ENCODE measurements at places on chromosomes 11 and 22.

DNA sequence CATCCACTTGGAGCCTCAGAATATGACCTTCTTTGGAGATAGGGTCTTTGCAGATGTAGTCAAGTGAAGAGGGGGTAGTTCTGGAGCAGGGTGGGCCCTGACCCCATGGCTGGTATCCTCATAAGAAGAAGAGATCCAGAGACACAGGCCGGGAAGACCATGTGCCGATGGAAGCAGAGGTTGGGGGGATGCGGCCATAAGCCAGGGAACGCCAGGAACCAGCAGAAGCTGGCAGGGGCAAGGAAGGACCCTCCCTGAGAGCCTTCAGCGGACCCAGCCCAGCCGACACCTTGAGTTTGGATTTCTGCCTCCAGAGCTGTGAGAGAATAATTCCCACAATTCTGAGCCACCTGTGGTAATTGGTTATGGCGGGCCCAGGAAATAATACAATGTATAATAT, 26.1 kb upstream of the SMIM38 start:
- DNase-seq: no peak

GRCh38 chr11:11604370-11604990, 17.3 kb downstream of the GALNT18 start:
- DNase-seq: no peak

- DNase-seq: no peak
Measured at GRCh38 chr22:38531251-38531938, 25.3 kb upstream of the DDX17 start.

- DNase-seq: no peak
Measured at GRCh38 chr22:17601031-17601430, 27.5 kb downstream of the ATP6V1E1 start.

GRCh38 chr22:32994898-32995297, 63.3 kb downstream of the SYN3 start:
- DNase-seq: peak; percentile 27

GRCh38 chr11:126407101-126407521, 51.6 kb downstream of the ST3GAL4 start:
- DNase-seq: no peak

DNA sequence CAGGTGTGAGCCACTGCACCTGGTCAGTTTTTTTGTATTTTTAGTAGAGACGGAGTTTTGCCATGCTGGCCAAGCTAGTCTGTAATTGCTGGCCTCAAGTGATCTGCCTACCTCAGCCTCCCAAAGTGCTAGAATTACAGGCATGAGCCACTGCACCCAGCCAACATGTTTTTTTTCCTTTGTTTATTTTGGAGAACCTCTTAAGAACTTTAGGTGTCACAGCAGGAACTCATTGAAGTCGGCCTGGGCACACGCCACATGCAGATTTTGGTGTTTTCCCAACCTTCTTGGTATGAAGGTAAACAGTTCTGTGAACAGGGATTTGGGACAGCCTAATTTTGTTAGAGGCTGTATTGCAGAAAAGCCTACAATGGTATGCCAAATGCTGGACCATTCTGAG, 9.4 kb downstream of the DIXDC1 start:
- DNase-seq: no peak

- DNase-seq: no peak
Measured at GRCh38 chr11:30453705-30454104, 130.8 kb downstream of the ARL14EP start.

GRCh38 chr11:111814557-111815320, 48.5 kb upstream of the PPP2R1B start:
- no peak for DNase-seq

- no peak for DNase-seq
Measured at GRCh38 chr11:70654016-70654415, 255.7 kb downstream of the CTTN start.

- DNase-seq: no peak
Measured at GRCh38 chr11:105208019-105208418, 68.5 kb upstream of the CARD18 start.

GRCh38 chr11:116691771-116692177, 81.0 kb downstream of the BUD13 start:
- DNase-seq: no peak

GRCh38 chr22:29128891-29129807, 56.3 kb downstream of the KREMEN1 start:
- no peak for DNase-seq

DNA sequence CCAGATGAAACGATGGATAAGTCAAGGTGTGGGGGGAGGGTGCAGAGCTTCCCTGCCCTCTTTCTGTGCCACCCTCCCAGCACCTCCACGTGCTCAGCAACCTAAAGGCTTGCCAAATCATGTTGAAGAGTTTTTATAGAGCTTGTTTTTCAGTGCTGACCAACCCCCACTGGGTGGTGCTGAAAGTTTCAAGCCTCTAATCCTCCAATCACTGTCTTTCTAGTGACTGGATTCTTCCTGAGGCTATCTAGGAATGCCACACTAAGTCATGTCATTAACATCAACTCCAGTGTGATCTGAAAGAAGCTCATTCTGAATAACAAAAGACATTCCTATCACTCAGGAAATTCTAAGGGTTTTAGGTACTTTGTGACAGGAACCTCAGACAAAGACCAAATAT, 382.6 kb downstream of the DYNC2H1 start:
- no peak for DNase-seq

DNA sequence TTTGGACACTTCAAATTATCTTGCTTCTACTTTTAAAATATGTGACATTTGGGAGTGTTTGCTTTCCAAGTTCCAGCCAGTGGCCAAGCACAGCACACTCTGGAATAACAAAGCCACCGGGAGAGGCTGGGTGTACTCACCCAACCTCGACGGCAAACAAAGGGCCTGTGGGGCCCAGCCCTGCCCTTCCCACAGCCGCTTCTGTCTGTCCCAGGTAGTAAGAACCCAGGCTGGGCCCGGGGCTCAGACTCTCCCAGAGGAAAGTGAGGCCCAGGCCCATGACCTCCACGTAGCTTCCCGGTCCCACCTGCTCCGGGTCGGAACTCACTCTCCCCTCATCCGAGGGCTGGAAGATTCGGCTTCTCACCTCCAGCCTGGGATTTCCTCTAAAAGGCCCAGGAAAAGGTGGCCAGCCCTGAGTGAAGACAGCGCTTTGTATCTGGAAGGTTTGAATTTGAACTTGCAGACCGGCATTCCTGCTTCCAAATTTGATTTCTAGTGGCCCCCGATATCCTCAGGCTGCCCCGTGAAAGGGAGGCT, 93.5 kb downstream of the CELSR1 start:
- DNase-seq: no peak

- DNase-seq: no peak
Measured at GRCh38 chr11:70243912-70244652, 26.4 kb upstream of the PPFIA1 start.

- no peak for DNase-seq
Measured at GRCh38 chr11:65911682-65912568, 6.9 kb downstream of the C11orf68 start.

DNA sequence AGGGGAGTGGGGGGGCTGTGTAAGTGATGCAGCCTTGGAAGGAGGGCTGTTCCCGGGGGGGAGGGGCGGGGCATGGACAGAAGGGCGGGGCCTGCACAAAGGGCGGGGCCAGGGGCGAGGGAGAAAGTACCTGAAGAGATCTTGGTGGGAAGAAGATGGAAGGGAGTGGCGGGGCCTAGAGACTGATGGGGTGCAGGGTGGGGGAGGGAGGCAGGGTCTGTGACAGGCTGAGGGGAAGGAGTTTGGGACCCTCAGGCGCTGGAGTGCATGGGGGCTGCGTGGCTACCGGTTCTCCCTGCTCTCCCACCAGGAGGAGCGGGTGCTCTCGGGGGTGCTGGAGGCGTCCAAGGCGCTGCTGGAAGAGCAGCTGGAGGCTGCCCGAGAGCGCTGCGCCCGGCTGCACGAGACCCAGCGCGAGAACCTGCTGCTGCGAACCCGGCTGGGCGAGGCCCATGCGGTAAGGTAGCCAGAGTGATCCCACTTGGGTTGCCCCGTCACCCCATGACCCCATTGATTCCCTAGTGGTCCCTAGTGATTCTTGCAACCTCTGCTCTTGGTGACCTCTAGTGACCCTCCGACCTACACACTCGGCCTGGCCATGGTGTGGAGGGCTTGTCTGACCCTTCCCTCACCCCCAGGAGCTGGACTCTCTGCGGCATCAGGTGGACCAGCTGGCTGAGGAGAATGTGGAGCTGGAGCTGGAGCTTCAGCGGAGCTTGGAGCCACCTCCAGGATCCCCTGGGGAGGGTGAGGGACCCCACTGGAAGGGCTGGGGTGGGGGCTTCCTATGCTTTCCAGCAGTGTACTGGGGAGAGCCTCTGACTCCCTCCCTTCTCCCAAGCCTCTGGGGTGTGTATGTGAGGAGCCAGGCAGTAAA, 3.1 kb downstream of the CCDC88B start:
- no peak for DNase-seq

DNA sequence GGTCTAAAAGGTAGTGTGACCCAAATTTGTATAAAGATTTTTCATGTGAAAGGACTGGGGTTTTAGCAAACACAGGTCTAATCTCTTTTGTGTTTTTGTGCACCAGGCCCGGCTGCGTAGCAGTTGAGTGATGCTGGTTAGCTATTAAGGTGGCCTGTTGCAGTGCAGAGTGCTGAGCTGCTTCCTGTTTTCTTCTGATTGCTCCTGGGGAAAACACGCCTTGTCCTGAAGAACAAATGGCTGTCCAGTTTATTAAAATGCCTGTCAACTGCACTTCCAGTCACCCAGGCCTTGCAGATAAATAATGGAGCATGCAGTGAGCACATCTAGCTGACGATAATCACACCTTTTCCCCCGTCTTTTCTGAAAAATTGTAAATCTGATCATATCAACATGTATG, 1.8 kb downstream of the SRSF8 start:
- peak; percentile 59 for DNase-seq

- DNase-seq: peak; percentile 45
Measured at GRCh38 chr11:69539416-69540117, 58.1 kb downstream of the LINC01488 start.

GRCh38 chr11:8268530-8269400, 5.1 kb upstream of the LMO1 start:
- DNase-seq: no peak

GRCh38 chr11:129608711-129609110, 206.9 kb upstream of the TMEM45B start:
- DNase-seq: no peak

GRCh38 chr11:17351510-17352176, at the start of gene NCR3LG1:
NCR3LG1 (plus strand) TSS chr11:17351800; CDS start chr11:17351970, 170 bp downstream.
- DNase-seq: peak; percentile 48

DNA sequence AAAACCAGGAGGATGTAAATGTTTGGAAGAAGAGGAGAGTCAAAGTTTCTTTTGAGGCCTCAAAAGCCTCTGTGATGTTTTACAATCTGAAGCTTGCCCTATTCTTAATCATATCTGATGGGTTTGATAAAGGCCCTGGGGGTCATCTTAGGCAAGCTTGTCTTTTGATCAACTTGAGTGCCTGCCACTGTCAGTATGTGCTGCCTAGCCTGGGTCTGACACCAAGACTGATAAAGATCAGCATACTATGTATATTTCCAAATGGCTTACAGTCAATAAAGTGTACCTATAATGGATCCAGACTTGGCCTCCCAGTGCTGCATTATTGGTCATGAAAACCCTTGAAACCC, 12.7 kb downstream of the EHF start:
- DNase-seq: no peak

- DNase-seq: no peak
Measured at GRCh38 chr11:25587496-25587895, 744.4 kb upstream of the ANO3 start.

GRCh38 chr11:117914991-117915618, 14.1 kb downstream of the TMPRSS13 start:
- no peak for DNase-seq

DNA sequence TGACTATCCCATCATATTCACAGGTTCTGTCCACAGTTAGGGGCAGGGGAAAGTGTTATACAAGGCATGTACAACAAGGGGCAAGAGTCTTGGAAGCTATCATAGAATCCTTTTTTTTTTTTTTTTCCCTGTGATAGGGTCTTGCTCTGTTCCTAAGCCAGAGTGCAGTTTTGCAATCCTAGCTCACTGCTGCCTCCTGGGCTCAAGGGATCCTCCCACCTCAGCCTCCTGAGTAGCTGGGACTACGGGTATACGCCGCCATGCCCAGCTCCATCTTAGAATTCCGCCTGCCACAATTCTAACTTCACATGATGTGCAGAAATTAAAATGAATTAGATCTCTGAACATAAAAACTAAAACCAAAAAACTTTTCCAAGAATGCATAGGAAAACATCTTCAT, 31.7 kb downstream of the ZFTA start:
- DNase-seq: no peak

GRCh38 chr11:72358466-72359405, 75.6 kb downstream of the CLPB start:
- no peak for DNase-seq

DNA sequence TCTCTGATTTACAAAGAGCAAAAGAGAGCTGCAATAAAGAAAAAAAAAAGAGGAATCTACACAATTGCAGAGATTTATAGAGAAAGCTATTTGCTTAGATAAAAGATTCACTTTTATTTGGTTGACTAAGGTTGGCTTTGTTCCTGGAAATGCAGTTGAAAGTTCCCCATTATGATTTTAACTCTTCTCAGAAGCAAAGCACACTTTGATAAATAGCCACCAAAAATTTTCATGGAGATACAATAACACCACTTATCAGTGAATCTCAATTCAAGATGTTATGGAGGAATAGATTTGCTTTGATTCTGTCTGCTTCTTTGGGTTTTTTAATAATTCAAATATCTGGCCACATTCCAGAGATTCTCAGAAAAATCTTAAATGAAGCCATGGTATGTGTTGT, 88.5 kb upstream of the ANO3 start:
- no peak for DNase-seq

GRCh38 chr22:49278340-49278739, 549.3 kb downstream of the BRD1 start:
- no peak for DNase-seq

GRCh38 chr11:90912631-90913030, 689.8 kb upstream of the CHORDC1 start:
- no peak for DNase-seq

- DNase-seq: no peak
Measured at GRCh38 chr22:34000879-34001526, 80.7 kb upstream of the LARGE1 start.

- DNase-seq: no peak
Measured at GRCh38 chr22:16847271-16847670, 22.1 kb upstream of the XKR3 start.

DNA sequence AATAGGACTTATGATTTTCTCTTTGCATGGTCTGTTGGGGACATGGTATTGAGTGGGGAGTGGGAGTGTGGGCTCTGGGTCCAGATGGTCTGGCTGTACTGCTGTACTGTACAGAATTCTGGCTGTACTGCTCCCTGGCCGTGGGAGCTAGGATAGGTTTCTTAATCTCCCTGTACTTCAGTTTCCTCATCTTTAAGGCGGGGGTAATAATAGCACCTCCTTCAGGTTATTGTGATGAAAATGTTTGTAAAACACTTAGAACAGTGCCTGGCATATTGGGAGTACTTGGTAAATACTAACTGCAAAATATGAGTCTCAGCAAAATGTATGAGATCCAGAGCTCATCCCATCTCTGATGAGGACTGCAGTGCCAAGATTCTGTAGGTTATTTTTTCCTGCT, 198.6 kb downstream of the KIF18A start:
- no peak for DNase-seq

GRCh38 chr11:80698637-80699036, 1257.8 kb upstream of the TENM4 start:
- DNase-seq: no peak

GRCh38 chr22:35303029-35303624, 3.4 kb downstream of the TOM1 start:
- DNase-seq: no peak

- DNase-seq: no peak
Measured at GRCh38 chr11:107606141-107606540, 15.2 kb downstream of the ELMOD1 start.

GRCh38 chr11:78759071-78759470, 184.4 kb upstream of the NARS2 start:
- no peak for DNase-seq

- DNase-seq: no peak
Measured at GRCh38 chr22:30941363-30941740, 27.2 kb downstream of the MORC2 start.
